ENCODE measurements at places on chromosomes 11 and 22.

- no peak for DNase-seq
These were observed 21.7 kb downstream of the KIRREL3 start for GRCh38 chr11:126978911-126979310.

- DNase-seq: no peak
These were observed 87.9 kb upstream of the B3GAT1 start for GRCh38 chr11:134499990-134500389.

GRCh38 chr11:26947379-26947844 lies 46.5 kb upstream of the FIBIN start:
- DNase-seq: no peak

DNA sequence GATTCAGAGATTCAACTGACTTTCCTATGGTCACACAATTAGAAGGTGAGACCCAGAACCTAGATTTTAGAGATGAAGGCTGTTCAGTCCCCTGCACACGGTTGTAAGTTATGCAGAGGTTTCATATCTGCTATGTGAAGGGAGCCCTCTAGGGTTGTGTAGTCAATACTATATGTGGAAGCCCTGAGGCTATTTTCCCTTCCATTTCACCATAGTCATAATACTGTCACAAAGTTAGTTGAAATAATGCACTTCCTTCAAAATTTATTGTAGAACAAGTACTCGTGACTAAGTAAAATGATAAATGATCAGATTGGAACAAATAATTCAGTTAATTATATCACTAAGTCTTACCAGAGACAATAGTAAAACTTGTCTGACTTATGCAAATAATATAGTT lies 48.8 kb downstream of the ENDOD1 start:
- DNase-seq: no peak

DNA sequence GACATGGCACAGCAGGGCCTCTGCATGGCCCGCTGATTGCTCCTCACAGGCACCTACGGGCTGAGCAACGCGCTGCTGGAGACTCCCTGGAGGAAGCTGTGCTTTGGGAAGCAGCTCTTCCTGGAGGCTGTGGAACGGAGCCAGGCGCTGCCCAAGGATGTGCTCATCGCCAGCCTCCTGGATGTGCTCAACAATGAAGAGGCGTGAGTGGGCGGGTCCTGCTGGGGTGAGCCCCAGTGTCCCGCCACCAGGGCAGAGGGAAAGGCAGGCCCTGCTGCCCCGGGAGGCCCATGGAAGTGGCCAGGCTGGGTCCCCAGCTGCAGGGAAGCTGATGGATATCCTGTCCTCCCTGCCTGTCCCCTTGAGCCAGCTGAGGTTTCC lies 18.6 kb upstream of the DGCR8 start:
- no peak for DNase-seq

GRCh38 chr22:20238901-20239675 lies 29.0 kb downstream of the RTN4R start:
- no peak for DNase-seq

- DNase-seq: no peak
These were observed 2.7 kb upstream of the CLMP start for GRCh38 chr11:123197711-123198110.

DNA sequence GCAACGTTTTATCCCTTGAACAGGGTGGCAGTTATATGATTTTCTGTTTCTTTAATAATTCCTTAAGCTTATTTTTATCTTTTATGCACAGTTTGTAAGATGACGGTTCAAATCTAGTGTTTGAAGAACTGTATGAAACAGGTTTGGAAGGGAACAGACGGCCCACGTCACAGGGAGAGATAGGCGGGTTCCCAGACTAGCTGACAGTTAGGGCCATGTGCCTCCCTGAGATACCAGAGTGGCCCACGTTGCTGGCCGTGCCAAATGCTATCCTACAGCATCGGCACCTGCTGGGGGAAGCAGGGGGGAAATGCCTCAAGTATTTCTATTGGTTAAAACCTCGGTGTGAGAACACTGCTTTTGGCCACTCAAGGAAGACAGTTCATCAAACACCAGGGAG lies 50.2 kb upstream of the BID start:
- no peak for DNase-seq

DNA sequence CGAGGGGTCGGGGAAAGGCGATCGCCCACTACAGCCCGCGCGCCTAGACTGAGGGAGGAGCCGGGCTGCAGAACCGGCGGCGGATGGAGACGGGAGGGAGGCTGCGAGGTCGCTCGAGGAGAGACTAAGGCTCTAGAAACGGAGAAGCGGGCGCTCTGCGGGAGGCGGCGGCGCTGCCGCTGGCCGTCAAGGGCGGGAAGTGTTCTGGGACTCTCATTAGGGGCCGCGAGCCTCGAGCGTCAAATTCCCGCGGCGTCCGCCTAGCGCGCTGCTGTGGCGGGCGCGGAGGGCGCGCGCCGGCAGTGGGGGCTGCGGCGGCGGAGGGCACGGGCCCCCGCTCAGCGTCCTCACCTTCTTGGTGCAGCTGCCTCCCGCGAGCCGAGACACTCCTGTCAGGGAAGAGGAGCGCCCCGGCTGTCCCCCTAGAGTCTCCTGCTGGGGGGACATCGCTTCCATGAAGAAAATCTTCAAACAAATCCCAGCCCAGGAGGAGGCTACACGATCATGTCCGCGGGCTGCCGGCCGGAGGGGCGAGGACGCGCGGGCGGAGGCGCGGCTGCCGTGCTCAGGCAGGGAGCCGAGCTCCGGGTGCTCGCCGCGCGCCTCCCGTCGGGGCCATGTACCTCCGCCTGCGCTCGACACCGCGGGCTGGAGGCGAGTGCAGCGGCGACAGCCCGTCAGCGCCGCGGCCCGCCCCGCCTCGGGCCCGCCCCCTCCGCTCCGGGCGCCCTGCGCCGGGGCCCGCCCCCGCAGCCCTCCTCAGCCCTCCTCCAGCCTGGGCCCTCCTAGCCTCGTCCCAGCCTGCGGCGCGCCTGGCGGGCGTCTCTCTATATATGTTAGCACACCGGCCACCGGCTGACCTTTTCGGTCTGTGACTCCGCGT lies at the start of gene ARHGAP20:
Gene ARHGAP20 (minus strand): TSS at position 662 of the 883 bp plus-strand sequence. CDS start 206 bp downstream, at position 456.
- DNase-seq: peak; percentile 64
